ENCODE measurements at places on chromosomes 5 and 9.

GRCh38 chr9:81213456-81213855 is 475.9 kb downstream of the TLE1 start:
- no peak for DNase-seq

DNA sequence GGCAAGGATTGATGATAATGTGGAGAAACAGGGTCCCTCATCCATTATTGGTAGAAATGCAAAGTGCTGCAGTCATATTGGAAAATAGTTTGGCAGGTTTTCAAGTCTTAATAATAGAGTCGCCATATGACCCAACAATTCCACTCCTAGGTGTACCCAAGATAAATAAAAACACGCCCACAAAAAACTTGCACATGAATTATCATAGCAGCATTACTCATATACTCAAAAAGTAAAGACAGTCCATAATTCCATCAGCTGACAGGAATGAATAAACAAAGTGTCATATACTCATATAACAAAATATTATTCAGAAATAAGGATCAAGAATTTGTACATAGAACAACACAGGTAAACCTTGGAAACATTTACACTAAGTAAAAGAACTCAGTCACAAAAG is 242.9 kb upstream of the FTMT start:
- DNase-seq, result no peak

- no peak for DNase-seq
These were observed 1065.4 kb downstream of the TAF11L14 start for GRCh38 chr5:18699681-18700080.

- no peak for DNase-seq
These were observed 54.7 kb upstream of the SREK1 start for GRCh38 chr5:66089384-66089783.

DNA sequence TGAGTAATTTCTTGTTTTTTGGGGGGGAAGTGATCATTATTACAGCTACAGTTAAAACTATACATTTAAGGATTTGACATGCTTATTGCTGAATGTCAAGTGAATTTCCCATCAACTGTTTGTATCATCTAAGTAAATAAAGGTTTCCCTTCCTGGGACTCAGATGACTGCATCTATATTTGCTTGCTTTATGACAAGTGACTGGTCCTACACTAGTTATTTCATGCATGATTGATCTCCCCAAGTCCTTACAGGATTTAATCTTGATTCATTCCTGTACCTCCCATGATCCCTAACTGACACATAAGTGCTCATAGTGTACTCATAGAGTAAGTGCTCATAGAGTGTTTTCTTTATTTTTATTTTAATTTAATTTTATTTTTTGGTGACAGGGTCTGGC is 2.8 kb downstream of the TXNDC8 start:
- no peak for DNase-seq

- DNase-seq, result no peak
These were observed 18.0 kb upstream of the ENHO start for GRCh38 chr9:34540827-34541226.

GRCh38 chr5:177426566-177427210 is at the start of gene GRK6:
Gene GRK6, plus strand, starts transcription at chr5:177426676. Its CDS starts 170 bp downstream, at chr5:177426846.
- DNase-seq, result no peak

- DNase-seq, result no peak
These were observed 158.9 kb downstream of the SAXO1 start for GRCh38 chr9:18874069-18874468.

GRCh38 chr5:96563816-96564215 is 98.4 kb upstream of the CAST start:
- DNase-seq, result no peak

- DNase-seq, result no peak
These were observed 22.8 kb upstream of the FOXB2 start for GRCh38 chr9:76996700-76997099.

GRCh38 chr5:137847687-137848086 is 20.0 kb upstream of the MYOT start:
- DNase-seq, result no peak

DNA sequence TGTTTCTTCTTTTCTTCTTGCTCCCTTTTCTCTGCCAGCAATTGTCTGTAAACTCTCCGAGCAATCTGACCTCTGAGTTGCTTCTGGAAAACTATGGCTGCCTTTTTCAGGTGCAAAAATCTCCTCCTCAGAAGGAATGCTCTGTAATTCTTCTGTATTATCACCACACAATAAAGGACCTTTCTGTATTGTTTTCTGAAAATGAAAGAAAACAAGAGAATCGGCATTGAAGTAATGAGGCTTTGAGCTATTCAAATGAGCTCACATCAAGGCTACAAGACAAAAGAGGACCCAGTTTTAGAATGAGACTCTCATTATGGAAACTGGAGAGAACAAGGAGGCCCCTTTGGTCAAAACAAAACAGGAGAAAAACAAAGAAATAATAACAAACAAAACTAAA is 86.2 kb upstream of the RETREG1 start:
- no peak for DNase-seq

DNA sequence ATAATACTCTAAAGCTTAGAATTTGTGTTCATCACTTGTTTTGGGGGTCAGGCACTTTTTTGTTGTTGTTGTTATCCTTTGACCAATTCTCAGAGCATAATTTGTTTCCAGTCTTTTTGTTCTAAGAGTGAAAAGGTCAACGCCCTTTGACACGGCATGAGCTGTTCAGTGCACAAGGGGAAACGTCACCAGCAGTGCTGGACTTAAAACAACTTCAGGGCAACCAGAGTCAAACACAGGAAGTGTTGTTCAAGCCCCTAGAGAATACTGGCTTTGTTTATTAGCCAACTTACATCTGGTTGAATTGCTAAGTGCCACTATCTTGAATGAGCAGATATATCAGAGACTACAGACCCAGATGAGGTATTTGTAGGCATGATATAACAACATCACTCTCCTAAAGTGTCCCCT is 368.9 kb downstream of the TMEM161B start:
- no peak for DNase-seq

DNA sequence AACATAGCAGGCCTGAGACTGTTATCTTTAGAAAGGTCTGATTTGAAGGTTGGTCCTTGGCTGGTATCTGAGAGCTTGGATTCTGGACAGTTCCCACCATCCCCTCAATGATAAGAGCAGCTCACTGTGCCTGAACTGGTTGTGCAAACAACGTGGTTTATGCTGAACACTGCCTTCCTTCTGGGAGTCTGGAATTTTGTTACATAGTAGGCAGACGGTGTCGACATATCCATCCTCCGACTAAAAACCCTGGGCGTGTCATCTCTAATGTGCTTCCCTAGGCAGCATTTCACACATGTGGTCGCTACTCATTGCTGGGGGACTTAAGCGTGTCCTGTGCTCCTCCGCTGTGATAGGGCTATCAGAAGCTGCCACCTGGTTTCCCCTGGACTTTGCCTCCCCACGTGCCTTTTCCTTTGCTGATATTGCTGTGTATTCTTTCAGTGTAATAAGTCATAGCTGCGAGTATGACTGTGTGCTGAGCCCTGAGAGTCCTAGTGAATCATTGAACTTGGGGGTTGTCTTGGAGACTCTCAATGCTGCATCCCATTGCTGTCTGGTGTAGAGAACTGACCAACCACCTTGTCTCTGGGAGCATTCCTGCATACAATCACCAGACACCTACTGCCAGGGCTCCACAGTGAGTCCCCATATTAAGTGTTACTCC is 119.1 kb upstream of the TBC1D2 start:
- DNase-seq, result no peak

DNA sequence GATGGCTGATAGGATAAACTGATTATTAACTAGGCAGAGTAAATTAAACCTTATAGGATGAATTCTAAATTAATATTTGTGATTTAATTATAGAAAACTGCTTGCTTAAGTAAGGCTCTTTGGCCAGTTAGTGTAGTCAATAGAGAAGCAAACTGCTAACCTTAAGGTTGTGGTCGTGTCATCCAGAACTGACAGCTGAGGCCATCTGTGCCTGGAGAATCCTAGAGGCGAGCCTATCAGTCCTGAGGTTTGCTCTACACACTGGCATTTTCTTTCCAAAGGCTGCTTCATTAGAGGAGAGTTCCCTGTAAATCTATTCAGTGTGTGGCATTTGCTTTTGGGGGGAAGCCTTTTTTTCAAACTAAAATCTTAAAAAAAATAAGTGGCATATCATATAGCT is 169.2 kb downstream of the MEF2C start:
- DNase-seq, result no peak

GRCh38 chr9:8188723-8189407 is 389.3 kb upstream of the DMAC1 start:
- peak; percentile 22 for DNase-seq

GRCh38 chr9:79970146-79970425 is 398.3 kb downstream of the TLE4 start:
- no peak for DNase-seq

- DNase-seq, result no peak
These were observed 295.3 kb upstream of the IRX4 start for GRCh38 chr5:2178071-2178477.

DNA sequence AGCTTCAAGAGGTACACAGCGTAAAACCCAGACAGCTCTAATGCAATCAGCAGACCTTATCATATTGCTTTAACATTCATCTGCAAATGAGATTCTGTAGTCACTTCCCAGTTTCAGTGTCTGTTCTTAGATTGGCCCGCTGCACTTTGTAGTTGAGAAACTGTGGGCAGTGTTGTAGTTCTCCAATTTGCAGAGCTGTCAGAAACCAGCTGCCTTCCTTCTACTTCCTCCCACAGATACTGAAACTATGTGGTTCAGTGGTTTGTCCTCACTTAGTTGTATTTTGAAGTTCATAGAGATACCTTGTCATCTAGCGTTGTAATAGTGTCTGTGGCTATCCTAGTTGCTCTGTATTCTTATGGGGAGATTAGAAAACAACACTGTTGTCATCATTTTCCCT is 39.6 kb upstream of the TRIM36 start:
- peak; percentile 17 for DNase-seq

GRCh38 chr9:81549500-81550206 is 139.7 kb downstream of the TLE1 start:
- DNase-seq, result no peak
